Activated CD8-positive, alpha-beta memory T cell treated with anti-CD3 and anti-CD28 coated beads, Interleukin-2, amount 50 U/mL, for 48 hours (primary cell): ENCODE measurements at places on chromosomes 11 and 22.
A peak's percentile ranks its signal among the peaks of the same experiment; 100 is the strongest.

- peak; percentile 81 for DNase-seq
These were observed 27.1 kb downstream of the ARAP1 start for GRCh38 chr11:72724851-72725723.

DNA sequence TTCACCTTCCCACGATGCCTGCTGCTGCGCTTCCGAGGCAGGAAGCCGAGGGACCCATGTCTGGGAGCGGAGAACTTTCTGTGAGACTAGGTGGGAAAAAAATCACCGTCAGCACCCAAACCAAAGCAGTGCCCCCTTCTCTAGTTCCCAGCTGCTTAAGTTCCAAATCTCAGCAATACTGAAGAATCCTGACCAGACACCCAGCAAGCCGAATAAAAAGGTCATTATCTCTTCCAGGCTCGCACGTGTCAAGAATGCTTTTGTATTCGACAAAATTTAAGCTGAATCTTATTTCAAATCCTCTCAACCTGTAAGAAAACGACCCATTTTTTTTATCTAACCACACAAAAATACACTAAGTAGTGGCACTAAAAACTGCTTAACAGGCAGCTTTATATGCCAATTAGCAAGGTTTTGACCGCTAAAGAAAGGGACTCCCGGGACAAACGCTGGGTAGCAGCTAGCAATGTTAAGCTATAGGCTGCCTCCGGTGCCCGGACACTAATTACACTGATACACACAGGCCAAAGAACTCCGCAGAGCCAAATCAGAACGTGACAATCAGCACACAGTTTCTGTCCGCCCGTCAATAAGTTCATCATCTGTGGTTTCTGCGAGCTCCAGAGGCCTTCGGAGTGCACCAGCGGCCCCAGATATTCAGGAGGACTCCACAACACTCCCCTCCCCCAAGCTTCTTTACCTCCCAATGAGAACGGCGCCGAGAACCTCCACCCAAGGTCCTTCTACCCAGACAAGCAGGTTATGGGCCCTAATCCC is 728 bp downstream of the RPL3 start:
- DNase-seq = peak; percentile 78

- no peak for DNase-seq
These were observed 29.4 kb downstream of the CALCA start for GRCh38 chr11:14942745-14943144.

DNA sequence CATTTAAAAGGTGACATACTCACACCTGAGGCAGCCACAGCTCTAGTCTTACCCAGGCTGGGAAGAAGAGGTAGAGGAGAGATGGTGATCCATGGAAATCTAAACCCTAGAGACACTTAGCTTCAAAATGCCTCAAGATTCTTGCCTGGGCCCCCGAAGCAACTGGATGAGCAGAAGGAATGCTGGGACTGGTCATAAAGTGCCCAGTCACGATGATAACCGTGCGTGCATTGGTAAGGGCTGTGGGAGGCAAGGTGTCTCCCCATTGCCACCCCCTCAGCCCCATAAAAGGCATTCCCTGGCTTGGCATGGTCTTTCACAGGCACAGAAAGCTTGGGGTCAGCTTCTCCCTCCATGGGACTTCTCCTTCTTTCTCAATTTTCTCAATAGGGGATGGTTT is 144.5 kb downstream of the DSCAML1 start:
- DNase-seq = no peak

DNA sequence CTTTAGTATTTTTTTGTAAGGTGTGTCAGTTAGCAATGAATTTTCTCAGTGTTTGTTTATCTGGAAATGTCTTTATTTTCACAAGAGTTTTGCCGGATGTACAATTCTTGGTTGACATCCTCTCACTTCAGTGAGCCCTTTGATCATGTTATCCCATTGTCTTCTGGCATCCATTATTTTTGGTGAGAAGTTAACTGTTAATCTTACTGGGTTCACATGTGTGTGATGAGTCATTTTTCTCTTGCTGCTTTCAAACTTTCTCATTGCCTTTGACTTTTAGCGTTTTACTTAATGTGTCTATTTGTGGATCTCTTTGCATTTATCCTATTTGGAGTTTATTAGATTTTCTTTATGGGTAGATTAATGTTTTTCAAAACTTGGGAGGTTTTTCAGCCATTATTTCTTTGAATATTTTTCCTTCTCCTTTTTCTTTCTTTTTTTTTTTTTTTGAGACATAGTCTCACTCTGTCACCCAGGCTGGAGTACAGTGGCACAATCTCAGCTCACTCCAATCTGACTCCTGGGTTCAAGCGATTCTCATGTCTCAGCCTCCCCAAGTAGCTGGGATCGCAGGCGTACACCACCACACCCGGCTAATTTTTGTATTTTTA is 100.5 kb upstream of the RRM1 start:
- DNase-seq = no peak

DNA sequence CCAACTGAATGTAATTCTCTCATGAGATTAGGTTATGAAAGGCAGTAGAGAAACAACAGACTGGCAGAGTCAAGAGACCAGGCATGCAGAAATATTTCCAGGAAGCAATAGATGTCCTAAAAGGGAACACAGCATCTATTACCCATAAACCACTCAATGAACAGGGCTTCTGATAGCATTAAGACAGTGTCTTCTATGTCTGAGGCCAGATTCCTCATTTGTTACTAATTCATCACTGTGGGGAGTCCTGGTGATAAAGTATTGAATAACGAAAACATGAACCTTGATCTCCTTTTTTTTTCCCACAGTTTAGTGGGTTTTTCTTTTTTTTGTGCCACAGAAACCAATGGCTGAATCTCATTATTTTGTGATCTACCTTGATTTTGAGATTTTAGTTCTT is 339.0 kb downstream of the METTL15 start:
- DNase-seq = no peak

GRCh38 chr11:132531921-132532320 is 1000.4 kb downstream of the OPCML start:
- DNase-seq = no peak

- no peak for DNase-seq
These were observed 91.1 kb downstream of the ETS1 start for GRCh38 chr11:128496249-128496648.

DNA sequence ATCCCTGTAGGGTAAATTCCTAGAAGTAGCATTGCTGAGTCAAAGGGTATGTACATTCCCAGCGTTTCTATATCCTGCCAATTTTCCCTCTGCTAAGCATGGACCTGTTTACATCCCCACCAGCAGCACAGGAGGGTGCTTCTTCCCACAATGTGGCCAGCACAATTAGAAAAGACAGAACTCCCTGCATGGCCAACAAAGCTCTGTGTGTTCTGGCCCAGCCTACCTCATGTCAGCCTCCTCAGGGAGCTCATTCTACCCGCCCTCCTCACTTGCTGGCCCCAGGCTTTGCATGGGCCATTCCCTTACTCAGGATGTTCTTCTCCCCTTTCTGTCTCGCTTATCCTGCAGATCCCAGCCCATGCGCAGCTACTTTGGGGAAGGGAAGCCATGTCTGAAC is 186.1 kb downstream of the DSCAML1 start:
- no peak for DNase-seq

DNA sequence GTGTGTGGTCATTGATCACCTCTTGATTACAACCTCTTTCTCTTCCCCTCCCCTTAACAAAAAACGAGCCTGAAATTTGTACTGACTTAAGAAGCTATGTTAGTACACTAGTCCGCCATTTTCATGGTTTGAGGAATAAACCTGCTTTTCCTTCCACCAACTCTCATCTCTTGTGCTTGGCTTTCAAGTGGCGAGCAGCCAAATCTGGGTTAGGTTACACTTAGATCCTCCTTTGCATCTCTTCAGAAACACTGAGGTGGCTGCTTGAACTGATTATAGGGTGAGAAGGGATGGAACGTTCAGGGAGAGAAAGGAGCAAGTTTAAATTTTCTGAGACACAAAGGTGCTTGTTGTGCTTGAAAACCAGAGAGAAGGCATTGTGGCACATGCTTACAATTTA is 2171.4 kb downstream of the LRRC4C start:
- no peak for DNase-seq

GRCh38 chr11:22192642-22193347 is at the start of gene ANO5:
Gene ANO5 (plus strand): TSS chr11:22193085. CDS start chr11:22193493, 408 bp downstream.
- peak; percentile 44 for DNase-seq

- no peak for DNase-seq
These were observed 228.3 kb downstream of the KIRREL3 start for GRCh38 chr11:126772267-126772666.

- no peak for DNase-seq
These were observed 1091.8 kb downstream of the TBC1D22A start for GRCh38 chr22:47854251-47854650.

GRCh38 chr11:124752471-124753102 is 532 bp upstream of the VSIG2 start:
- DNase-seq = no peak

DNA sequence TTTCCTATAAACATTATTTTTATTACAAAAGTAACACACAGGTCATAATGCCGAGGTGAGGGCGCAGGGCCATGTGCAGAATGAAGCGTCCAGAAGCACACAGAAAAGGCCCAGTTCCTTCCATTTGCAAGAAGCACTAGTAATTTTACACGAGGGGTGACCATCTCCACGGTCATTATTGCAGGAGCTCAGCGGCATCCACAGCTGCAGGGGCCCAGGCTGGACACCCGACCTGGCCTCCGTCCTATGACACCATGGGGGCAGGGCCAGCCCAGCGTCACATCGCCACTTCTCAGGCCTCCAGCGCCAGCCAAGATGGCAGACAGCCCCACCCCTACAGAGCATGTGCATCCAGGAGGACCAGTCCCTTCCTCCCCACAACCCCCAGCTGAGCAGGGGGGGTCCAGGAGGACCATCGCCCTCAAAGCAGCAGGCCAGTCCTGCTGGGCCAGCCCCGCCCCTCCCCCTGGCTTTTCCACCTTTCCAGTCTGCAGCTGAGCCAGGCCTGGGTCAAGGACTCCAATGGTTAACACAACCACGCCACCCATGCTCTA is 3.5 kb downstream of the IGF2 start:
- no peak for DNase-seq

DNA sequence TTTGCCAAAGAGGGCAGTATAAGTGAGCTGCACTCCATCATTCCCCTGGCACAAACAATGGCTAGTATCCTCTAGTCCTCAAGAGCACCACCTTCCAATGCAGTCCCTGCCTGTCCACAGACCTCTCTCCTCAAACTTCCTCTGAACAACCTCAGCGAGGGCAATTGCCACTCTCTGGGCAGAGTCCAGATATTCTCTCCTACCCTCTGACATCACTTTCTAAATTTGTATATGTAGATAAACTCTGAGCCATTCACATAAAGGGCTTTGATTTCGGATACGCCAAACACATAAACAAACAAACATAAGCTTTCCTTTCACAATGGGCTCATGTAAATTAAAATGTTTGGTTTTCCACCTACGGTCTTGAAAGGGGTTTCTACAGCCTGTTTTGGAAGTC is 3.0 kb upstream of the SLC43A3 start:
- no peak for DNase-seq

DNA sequence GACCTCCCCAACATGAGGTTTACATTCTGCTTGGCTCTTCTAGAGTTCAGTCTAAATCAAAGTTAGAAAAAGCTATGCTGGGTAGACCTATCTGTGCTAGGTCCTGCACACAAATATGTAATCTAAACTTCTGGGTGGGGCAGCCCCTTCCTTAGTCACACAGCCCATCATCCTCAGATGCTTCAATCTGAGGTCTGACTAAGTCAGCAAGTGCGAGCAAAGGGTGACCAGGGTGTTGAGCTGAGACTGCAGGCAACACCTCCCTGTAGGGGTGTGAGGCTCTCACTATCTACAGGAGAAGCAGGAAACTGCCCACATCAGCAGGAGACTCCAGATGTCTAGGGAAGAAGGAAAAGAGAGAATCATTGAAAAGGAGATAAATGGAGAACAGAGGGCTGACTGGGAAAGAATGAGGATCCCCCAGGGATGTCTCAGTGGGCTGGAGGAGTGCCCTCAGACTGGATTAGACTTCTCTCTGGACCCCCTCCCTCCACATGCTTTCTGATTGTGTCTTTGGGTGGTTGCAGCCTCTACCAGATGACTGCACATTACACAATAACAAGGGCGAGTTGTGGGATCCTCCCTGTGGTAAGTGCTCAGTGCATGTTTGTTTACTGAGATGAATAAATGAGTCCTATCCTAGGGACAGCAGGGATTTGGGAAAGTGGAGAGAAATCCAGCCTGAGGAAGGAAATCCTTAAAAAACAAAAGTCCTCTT is 266.2 kb upstream of the PLET1 start:
- DNase-seq = no peak

GRCh38 chr11:24470431-24470830 is 26.4 kb upstream of the LUZP2 start:
- no peak for DNase-seq

DNA sequence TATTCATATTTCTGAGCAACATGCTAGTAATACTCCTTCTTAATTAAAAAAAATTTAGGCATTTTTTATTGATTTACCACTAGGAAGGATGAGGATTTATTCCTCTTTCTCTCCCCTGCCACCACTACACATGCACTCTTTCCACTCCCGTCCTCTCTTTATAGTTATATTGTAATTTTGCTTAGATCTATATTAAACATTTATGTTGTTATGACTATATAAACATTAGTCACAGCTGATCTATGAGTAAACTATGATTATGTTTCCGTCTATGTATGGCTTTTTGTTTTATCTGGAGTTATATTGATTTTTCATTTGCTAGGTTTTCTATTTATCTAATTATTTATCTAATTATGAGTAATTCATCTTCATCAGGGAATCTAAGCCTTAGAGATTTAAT is 17.8 kb downstream of the CCDC15 start:
- DNase-seq = no peak

DNA sequence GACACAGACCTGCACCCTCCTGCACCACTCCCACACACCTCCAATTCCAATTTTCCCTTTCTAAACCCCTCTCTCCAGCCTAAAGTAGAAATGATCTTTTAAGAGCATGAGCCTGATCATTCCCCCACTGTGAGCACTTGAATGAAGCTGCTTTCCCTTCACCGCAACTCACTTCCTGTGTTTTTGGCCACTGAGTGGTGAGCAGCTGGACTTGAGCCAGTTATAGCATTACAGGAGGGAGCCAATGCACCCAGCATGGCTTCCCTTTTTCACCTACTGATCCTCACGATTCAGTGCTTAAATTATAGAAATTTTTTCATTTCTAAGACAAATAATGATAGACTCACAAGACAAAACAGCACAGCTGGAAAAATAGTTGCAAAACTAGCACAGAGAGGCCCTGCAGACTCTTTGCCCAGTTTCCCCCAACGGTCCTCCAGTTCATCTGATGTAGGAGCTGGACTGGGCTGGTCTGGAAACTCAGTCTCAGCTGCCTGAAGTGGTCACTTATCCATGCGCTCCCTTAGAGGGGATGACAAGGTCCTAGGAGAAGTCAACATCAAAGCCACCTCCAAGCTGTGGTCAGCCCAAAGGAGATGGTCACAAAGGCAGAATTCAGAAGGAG is 9.7 kb upstream of the APOL4 start:
- DNase-seq = no peak

DNA sequence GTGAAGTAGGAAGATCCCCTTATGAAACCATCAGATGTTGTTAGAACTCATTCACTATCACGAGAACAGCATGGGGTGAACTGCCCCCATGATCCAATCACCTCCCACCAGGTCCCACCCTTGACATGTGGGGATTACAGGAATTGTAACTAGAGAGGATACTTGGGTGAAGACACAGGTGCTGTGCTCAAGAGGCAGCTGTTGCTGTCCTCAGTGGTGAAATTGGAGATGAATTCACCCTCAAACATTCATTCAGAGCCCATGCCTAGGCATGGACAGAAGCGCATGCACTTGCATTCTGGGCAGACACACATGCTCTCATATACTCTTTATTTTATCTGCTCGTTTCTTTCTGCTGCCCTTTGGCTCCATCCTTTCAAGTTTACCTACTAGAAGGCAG is 385.0 kb downstream of the INSC start:
- DNase-seq = no peak

- DNase-seq = no peak
These were observed 2.6 kb downstream of the LMO2 start for GRCh38 chr11:33889296-33889695.
